Stimulated activated CD4-positive, alpha-beta T cell treated with anti-CD3 and anti-CD28 coated beads, Interleukin-1b, Interleukin-23, amount 100 ng/mL, for 1 hour (primary cell): ENCODE measurements at places on chromosomes 2 and 18.

- DNase-seq, result no peak
Measured at GRCh38 chr2:3349211-3349693, 28.4 kb downstream of the EIPR1 start.

GRCh38 chr2:121346859-121347258 is 61.9 kb upstream of the TFCP2L1 start:
- no peak for DNase-seq

DNA sequence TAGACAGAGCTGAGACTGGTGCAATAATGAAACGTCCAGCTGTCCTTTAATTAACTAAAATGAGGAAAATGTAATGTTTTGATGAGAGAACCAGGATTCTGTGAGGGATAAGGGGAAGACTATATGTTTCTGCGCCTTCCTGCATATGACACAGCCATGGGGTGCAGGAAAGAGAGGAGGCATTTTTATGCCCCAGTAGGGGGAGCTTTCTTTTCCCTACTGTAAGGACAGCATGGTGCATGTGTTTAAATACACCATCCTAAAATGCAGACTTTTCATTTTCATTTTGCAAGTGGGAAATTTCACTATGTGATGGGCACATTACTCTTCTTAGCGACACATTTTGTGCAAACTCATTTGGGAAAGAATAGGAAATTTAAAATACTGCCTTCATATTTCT is 446.1 kb downstream of the ARHGAP15 start:
- no peak for DNase-seq

- no peak for DNase-seq
Measured at GRCh38 chr18:44918142-44918476, 237.4 kb downstream of the SETBP1 start.

- DNase-seq, result no peak
Measured at GRCh38 chr2:217146956-217147355, 287.1 kb upstream of the TNP1 start.

GRCh38 chr2:109419960-109420370 is 193.8 kb downstream of the SEPTIN10 start:
- DNase-seq, result no peak

- no peak for DNase-seq
Measured at GRCh38 chr2:209970271-209970670, 32.2 kb upstream of the RPE start.

DNA sequence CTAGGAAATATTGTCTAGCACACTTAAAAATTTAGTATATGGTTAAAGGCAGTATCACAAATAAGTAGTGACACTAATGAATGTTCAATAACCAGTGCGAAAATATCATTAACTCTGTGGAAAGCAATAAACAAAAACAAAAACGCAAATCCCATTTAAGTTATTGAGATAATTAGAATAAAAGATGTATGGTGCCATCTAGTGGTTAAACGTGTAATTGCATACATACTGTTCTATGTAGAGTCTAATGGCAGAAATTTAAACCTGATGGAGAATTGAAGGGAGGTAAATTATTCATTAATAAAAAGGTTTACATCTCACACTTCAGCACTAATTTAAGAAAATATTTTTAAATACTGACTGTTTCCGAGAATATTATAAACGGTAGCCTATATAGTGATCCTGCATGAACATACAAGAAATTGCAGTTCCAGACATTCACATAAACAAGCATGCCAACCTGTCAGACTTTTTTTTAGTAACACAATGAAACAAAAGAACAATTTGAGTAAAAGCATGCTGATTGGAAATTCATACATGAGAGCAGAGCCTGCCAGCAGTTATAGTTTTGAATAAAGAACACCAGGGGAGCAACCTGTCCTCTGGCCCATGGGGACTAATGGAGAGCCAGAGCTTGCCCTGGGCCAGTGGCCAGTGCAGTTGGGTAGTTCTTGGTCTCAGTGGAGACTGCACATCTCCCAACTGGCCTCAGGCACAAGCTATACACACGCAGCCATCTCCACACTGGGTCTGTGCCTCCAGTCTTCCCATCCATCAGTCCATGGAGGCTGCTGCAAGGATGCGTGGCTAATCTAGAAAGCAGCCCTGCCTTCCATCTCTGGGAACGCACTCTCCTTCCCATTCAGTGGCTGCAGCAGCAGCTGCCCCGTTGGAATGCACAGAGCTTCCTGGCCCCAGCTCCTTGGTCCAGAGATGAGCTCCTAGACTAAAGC is 28.0 kb downstream of the GCG start:
- no peak for DNase-seq

DNA sequence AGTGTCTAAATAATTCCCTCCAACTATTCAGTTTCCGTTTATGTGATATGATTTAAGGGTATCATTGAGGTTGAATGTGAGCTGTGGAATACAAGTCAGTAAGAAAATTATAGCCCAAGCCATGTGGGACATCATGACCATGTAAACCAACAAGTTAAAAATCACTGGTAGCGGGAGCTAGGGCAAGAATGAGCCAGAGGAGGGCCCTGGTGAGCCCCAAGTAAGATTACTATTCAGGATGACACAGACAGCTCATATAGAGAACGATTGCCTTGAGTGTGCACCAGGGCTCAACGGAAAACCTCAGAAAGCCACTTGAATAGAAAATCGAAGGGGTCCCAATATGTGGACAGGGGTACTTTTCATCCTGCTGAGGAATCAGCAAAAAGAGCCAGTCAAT is 87.8 kb upstream of the RBMS1 start:
- DNase-seq, result no peak

- DNase-seq, result no peak
Measured at GRCh38 chr2:3470856-3471737, 48.2 kb downstream of the ADI1 start.

DNA sequence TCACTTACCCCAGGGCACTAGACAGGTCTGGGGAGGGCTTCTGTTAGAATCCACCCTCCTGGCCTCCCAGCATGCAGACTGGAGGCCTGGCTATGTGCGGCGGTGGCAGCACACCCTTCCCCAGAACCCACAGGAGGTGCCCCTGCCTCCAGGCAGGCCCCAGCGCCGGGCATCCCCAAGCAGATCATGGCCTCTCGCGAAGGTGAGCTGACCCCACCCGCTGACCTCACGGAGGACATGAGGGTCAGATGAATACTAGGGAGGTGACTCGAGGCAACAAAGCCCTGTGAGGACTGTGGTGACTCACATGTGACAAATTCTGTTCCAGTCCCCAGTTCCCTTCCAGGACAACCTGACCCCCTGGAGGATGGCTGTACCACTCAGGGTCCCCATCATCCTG is 1.9 kb downstream of the MAB21L4 start:
- no peak for DNase-seq

DNA sequence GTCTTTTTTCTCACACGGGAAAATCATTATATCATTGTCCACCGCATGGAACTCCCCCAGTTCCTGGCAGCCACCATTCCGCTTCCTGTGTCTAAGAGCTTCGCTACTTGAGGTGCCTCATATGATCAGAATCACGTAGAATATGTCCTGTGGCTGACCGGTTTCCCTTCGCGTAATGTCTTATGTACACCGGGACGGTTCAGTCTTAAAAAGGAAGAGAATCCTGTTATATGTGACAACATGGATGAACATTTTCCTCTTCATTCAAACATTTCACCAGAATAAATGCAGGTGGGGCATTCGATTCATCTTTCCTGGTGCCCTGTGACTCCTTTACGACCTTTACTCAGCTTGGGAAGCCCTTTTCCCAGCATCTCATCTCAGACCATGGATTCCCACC is 131.7 kb upstream of the TWIST2 start:
- no peak for DNase-seq

GRCh38 chr2:32427672-32428610 is 71.1 kb downstream of the BIRC6 start:
- no peak for DNase-seq

DNA sequence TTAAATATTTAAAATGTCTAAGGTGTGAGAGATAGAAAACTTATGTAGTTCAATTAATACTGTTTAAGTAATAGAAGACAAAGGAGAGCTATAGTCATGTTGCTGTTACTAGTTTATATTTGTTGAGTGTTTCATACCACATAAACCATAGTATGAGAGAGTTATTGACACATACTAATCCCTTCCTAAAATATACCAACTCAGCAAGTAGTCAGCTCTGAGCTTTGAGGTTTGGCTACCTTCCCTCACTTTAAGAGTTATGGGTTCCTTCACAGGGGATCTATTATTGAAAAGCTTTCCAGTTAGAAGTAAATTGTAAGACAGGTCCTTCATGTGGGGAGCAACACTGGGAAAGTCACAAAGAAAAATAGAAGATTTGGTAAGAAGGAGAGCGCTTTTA is 701.6 kb upstream of the ZEB2 start:
- DNase-seq, result no peak

- DNase-seq, result no peak
Measured at GRCh38 chr2:226877491-226877890, 41.6 kb downstream of the RHBDD1 start.

GRCh38 chr2:66073172-66073571 is 361.8 kb upstream of the MEIS1 start:
- no peak for DNase-seq

- DNase-seq, result no peak
Measured at GRCh38 chr2:151374436-151374835, 17.0 kb downstream of the TNFAIP6 start.

- no peak for DNase-seq
Measured at GRCh38 chr2:48874282-48874681, 118.8 kb upstream of the LHCGR start.

GRCh38 chr2:162925595-162925994 is 87.0 kb upstream of the KCNH7 start:
- no peak for DNase-seq

- no peak for DNase-seq
Measured at GRCh38 chr18:36352384-36352783, 54.9 kb downstream of the FHOD3 start.

GRCh38 chr2:15657759-15658158 is 66.1 kb downstream of the DDX1 start:
- no peak for DNase-seq

- no peak for DNase-seq
Measured at GRCh38 chr2:176171351-176172006, 14.4 kb downstream of the HOXD3 start.

GRCh38 chr2:95349568-95350322 is 52.6 kb downstream of the KCNIP3 start:
- DNase-seq, result no peak

GRCh38 chr18:48365965-48366364 is 43.2 kb downstream of the ZBTB7C start:
- DNase-seq, result no peak

GRCh38 chr2:24392542-24393059 is 32.3 kb upstream of the ITSN2 start:
- no peak for DNase-seq

DNA sequence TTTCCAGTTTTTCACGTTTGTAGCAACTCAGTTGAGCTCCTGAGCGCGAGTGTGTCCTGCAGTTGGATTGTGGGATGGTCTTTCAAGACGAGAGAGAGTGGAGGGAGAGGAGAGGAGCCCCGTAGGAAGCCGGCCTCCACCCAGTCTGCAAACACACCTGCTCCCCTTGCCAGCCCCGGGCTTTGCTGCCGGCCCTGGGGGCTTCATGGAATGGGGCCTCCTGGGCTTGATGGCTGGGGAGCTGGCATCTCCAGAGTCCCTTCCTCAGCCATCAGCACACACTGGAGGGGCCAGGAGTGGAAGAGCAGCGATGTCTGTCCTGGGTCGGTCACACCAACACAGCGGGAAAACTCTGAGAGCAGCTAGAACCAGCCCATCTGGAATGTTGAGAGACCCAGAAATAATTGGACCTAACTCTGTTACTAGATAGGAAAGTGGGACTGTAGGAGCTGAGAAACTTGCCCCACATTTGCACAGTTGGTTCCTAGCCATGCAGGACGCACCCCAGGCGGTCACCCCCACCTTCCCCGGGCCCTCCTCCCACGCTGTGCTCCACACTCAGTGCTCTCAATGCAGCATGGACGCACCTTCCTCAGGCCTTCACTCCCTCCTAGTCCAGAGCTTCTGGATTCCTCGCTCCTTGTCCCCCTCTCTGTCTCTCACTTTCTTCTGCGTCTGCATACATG is 69.6 kb downstream of the PTGR3 start:
- no peak for DNase-seq

DNA sequence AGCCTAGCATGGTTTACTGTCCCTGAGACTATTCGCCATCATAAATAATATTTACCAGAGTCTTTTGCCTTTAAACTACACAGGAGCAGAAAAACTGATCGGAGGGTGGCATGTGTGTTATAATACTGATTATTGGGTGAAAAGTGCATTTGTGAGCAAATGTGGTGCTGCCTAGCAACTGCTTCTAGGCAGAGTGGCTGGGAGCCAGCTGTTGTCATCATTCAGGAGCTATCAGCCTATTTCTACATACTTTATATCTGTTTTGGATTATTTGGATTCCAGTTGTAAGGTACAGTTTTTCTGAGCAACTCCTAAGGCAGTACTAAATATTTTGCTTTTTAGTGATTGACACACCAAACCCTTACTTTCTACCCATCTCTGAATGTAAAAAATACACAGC is 75.0 kb upstream of the MSTN start:
- DNase-seq, result no peak

DNA sequence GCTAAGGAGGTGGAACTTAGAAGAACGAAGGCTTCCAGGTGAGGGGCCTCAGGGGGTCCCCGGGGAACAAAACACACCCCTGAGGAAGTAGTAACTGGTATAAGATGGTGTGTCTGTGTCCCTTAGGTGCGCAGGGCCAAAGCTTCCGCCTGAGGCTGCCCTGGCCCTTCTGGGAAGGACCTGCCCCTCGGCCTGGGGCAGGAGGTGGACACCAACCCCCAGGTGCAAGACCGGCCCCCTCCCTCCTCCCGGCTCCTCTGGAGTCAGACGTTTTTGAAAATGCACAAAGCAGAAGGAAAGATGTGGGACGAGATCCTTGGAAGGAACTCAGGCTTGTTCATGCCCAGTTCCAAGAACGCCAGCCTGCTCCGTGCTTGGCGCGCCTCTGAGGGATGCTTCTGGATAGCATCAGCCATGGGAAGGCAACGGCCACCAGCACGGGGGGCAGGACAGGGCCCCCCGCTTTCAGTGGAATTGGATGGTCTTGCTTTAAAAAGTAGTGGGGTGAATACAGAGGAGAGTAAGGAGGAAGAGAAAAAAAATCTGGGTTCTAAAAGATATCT is 37.5 kb downstream of the MYT1L start:
- DNase-seq, result no peak

DNA sequence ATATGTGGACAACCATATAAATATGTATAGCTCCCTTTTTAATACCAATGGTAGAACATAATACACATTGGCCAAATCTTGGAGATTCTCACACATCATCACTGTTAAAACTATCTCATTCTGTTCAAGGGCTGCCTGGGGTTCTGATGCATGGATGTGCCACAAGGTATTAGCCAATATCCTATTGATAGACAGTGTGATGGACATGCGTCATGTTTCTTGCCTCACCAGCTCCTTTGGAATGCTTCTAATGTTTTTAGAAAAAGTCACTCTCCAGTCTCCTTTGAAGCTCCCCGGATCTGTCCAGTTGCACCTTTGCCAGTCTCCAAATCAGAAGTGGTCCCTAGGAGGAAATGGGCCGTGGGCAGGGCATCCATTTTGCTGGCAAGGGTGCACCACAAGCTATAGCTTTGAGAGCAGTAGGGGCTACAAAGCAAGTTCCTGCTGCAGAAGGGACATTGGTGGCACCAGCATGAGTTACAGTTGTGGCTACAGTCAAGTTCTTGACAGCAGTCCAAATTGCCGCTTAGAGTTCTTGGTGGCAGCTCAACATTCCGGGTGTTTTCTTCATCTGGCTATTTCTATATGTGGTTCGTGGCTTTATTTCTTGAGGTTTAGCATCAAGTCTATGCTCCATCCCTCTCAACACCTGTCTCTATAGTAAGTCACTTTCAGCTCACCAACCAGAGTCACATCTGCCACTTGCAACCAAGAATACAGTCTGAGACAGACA is 25.1 kb upstream of the ATRAID start:
- no peak for DNase-seq
